ENCODE measurements at places on chromosomes 3 and 15.

GRCh38 chr3:117537949-117538348, 828.4 kb downstream of the TUSC7 start:
- no peak for DNase-seq

DNA sequence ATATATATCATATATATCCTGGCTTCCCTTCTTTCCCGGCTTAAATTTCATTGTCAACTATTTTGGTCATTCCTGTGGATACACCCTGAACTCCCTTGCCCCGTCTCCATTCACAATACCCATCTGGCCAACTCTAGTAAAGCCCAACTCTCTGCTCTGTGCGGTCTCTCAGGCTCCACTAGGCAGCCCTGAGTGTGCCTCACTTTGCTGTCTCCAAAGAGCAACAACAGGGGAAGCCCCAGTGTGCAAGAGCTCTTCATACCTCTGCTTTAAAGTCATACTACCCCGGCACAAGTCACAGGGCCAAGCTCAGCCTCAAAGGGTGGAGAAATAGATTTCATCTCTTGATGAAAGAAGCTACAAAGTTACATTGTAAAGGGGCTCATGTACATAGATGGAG, 18.9 kb upstream of the FEM1B start:
- DNase-seq, result no peak

DNA sequence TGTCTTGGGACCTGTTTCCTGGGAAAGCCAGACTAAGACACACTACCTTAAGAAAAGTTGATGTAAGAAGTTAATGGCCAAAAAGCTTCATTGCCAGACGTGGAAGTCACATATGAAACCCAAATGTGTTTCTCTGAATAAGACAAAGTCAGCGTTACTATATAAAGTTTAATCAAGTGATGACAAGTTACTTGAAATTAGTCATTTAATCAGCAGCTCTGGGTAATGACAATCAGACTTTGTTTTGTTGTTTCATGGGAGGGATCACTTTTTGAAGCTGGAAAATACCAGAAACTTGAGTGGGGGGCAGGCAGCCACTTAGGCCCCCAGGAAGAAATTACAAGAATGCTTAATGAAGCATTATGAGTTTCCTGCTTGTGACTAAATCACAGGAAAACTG, 218.6 kb downstream of the PTPRG start:
- DNase-seq, result no peak

DNA sequence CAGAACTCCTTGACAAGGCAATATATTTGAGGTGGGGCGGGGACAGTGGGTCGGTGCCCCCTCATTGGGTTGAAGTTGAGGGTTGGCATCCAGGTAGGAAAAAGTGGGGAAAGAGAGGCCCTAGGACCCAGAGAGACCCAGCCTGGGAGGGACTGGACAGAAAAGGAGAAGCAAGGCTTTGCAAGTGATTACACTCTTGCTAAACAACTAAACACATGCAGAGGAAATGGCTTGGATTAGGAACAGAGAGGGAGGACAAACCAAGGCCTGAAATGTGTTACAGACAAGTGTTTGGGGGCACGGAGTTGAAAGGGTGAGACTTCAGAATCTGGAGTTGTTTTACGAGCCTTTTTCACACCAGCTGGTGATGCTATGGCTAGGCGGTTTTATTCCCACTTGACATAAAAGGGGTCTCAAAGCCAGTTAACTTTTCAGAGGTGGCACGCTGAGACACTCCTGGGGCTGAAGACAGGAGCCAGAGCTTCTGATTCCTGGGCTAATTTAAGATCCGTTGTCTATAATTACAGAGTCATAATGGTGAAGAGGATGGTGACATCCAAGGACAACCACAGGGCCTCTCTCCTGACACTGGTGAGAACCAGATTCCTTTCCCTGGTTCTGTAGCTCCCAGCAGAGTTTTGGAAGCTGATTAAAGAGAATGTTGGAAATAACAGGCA, 7.7 kb upstream of the KCTD6 start:
- no peak for DNase-seq

DNA sequence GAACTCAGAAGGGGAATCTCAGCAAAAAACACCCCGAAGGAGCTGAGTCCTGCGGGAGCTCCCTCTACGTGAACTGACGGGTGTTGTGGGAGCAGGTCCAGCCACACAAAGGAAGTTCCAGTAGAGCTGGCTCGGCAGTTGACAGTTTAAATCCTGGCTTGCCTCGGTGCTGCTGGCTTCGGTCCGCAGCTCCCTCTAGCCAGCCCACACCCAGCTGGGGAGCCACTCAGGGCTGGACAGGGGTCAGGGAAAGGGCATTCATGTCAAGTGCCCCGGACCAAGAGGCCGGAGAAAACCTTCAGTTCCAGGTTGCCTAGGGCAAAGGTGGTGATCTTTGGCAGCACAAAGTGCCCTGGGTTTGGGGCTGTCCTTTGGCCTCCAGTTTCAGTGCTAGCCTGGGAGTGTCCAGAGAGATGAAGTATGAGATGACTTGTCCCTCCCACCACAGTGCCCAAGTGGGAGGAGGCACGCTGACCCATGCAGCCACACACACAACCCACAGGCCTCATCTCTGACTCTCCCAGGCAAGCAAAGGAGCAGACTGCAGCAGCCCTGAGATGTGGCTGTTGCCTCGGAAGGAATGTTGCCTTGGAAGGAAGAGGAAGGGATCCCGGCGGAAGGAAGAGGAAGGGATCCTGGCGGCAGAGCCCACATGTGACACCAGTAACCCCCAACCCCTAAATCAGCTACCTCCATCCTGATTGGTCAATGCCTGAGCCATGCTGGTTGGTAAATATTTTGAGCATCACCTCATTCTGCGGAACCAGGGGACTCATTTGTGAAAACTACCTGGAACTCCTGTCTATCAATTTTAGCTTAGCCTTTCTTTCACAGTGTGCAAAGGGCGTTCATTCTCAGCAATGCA, 13.9 kb upstream of the ANPEP start:
- no peak for DNase-seq

DNA sequence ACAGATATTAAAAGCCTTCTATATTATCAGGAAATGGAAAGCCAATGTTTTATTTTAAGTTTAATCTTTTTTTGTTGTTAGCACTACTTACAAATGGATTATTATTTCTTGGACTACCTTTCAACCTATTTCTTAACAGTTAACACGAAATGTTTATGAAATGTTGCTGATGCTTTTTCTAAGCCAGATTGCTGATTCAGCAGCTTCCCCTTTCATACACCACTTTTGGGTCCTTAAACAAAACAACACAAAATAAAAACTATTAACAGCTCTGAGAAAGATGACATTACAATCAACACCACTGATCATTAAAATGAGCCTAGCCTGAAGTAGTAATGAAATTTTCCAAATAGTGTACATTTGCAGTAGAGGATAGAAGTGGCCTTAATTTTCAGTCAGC, 99.2 kb upstream of the VEPH1 start:
- no peak for DNase-seq

All from putamen (tissue), 1 donor.